ENCODE measurements at places on chromosomes 1 and 21.

- no peak for DNase-seq
These were observed 85.1 kb downstream of the ZZZ3 start for GRCh38 chr1:77597310-77597709.

- DNase-seq: no peak
These were observed 64.3 kb downstream of the OPTC start for GRCh38 chr1:203558064-203558760.

- DNase-seq: no peak
These were observed 35.7 kb upstream of the ERRFI1 start for GRCh38 chr1:8061673-8062386.

- no peak for DNase-seq
These were observed 204.6 kb downstream of the GABPA start for GRCh38 chr21:25939396-25939761.

DNA sequence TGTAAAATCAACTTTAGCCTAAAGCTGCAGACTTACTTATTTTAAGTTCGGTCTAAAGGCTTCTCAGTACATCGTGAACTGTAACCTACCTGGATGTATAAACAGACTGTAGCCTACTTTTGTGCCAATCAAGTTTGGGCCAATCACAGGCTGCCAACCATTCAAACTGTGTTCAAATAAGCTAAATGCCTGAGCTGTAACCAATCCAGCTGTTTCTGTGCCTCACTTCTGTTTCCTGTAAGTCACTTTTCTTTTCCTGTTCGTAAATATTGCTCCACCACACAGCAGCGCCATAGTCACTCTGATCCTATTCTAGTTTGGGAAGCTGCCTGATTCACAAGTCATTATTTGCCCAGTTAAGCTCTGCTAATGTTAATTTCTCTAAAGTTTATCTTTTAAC lies 37.5 kb upstream of the SLAMF9 start:
- no peak for DNase-seq

- DNase-seq: no peak
These were observed 13.6 kb upstream of the SPEN start for GRCh38 chr1:15833842-15834405.

DNA sequence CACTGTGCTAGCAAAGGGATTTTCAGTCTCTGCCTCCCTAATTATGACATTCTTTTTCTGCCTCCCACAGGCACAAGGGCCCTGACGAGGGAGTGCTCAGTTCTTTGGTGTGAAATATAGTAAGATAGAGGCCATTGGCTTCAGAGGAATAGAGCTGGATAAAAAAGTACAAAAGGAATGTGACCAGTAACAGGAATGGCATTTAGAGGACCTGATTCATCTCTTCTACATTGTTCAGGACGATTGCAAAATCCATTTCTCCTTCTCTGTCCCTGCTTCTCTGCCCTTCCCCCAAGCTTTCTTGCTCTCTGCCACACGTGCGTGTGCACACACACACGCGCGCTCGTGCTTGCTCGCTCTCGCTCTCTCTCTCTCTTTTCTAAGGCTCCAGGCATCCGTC lies 668.2 kb downstream of the KIF26B start:
- no peak for DNase-seq

DNA sequence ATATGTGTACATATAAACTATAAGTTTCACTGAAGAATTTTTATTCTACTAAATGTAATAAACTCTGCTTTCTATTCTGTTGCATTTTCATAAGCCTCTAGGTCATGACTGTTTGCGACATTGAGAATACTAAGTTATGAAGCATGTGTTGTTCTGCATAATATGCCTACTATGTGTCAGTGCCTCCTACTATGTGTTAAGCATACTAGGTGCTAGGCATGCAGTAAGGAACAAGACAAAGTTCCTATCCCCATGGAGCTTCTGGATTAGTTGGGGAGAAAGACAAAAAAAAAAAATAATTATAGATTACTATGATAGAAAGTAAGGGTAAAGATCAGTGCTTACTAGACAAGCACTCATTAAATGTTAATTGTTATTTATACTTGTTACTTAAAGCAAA lies 1.3 kb downstream of the SDCCAG8 start:
- no peak for DNase-seq
